Activated T-helper 1 cell treated with anti-CD3 and anti-CD28 coated beads, Interleukin-2, amount 50 U/mL, for 16 hours (primary cell): ENCODE measurements at places on chromosomes 11 and 22.

DNA sequence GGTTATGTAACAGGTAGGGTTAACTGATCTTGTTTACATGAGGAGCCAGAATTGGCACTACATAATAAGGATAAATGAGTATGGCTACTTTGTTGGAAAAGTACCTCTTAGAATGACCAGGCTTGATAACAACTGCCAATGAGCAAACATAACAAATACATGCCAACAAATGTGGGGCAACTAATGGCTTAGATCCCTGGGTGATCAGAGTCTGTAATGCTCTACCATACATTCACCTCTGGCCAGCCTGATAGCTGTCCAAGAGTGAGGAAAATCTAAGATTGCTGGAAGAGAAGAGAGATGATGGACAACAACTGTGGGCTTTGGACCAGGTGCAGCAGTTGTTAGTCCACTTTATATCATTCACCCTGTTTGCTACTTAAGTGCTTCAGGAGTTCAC is 1025.0 kb downstream of the NTM start:
- DNase-seq, result no peak

GRCh38 chr22:20324139-20324516 is 4.3 kb upstream of the DGCR6L start:
- DNase-seq, result no peak

GRCh38 chr22:37443977-37444376 is 16.7 kb upstream of the ELFN2 start:
- DNase-seq, result no peak

DNA sequence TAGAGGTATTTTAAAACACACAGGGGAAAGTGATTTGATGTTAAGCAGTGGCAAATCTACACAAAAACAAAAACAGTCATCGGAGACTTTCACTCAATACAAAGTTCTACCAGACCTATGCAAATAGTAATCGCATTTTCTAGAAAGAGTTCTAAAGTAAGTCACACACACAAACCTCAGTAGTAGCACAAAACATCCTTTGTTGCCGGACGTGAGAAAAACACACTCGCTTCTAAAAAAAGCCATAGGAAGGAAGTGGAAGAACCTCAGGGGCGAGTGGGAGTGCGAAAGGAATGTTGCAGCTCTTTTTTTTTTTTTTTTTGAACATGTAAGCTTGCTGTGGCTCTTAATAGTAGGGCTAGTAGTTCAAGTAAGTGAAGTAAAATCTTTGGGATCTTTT is 88.9 kb downstream of the MAML2 start:
- DNase-seq, result no peak

DNA sequence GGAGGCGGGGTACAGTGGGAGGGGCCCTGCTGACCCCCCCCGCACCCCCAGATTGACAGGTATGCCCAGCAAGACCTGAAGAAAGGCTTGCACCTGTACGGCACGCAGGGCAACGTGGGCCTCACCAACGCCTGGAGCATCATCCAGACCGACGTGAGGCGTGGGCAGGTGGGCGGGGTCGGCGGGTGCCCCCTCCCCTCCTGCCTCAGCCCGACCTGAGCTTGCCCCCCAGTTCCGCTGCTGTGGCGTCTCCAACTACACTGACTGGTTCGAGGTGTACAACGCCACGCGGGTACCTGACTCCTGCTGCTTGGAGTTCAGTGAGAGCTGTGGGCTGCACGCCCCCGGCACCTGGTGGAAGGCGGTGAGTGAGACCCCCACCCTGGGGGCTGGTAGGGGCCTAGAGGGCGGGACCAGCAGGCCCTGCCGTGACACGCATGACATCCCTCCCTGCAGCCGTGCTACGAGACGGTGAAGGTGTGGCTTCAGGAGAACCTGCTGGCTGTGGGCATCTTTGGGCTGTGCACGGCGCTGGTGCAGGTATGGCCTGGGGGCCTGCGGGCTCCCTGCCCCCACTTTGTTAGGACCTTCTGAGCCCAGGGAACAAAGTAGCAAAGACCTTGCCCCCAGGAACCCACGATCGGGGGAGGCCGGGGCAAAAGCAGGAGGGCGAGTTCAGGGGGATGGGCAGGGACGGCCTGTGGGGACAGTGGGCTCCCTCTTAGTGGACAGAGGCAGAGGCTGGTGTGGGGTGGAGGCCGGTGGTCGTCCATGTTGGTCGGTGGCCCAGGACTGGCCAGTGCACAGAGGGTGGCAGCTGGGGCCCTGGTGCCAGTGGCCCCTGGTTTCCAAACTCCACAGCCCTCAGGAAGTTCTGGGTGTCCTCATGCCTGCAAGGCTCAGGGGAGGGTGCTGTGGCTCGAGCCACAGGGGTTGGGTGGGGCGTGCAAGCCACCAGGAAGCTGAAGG is 23.1 kb downstream of the TSPAN4 start:
- DNase-seq, result no peak

DNA sequence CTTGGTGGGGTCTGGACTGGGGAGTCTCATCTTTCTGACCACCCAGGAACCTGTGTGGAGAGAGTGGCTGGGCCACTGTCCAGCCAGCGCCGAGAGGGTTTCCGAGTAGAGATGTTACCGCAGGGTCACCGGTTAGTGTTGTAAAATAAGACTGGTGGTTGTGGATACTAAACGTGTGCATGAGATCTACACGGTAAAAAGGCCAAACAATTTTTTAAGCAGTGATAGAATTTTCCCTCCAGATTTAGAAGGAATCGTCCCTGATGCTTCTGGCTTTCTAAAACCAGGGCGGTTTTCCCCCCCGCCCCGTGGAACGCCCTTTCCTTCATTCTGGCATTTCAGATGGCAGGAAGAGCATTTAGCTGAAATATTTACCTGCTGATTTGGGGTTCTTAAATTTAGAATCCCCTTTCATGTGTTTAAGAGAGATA is 72.6 kb upstream of the PPARA start:
- no peak for DNase-seq

- DNase-seq, result no peak
Measured at GRCh38 chr11:88174709-88175568, at the start of gene RAB38. RAB38 (minus strand) TSS chr11:88175443; CDS start chr11:88175384, 59 bp downstream.

GRCh38 chr11:113880971-113881370 is 5.6 kb upstream of the USP28 start:
- DNase-seq, result no peak

DNA sequence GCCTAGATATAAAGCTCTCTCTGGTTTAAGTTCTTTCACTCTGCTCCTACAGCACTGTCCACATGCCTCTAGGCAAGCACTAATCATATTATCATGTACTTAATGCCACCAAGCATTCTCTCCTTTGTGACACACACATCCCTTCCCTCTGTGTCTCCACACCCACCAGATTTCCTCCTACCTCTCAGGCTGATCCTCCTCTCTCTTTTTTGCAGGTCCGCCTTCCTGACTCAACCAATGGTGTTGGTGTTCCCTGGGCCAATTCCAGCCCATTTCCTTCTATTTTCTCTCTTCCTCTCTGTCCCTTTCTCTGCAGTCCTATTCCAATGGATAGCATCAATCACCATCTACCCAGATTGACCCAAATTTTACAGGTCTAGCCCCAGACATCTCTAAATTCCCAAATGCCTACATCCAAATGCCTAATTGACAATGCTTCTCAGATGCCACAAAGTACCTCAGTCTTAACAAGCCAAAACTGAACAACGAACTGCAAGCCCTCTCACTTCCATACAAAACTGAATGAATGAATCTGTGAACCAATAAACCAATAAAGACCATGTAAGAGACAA is 504 bp upstream of the ZNF215 start:
- DNase-seq, result no peak

GRCh38 chr11:112961751-112962578 is 745 bp downstream of the NCAM1 start:
- DNase-seq, result no peak

DNA sequence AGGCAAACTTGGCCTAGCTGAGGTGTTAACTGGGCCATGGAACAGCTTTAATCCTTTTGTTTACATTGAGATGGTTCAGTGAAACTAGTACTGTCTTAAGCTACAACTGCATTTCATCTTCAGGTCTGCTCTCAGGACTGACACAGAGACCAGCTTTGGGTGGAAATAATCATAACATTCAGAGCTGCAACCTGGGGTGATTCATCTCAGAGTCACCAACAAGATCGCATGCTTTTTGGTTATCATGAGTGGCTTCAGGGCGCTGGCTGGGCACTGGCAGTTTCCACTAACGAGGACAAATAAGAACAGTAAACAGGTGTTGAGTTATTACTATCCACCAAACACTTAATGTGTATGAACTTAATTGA is 60.9 kb upstream of the PAX6 start:
- no peak for DNase-seq

GRCh38 chr11:128714123-128714522 is 20.3 kb downstream of the FLI1 start:
- DNase-seq, result no peak

DNA sequence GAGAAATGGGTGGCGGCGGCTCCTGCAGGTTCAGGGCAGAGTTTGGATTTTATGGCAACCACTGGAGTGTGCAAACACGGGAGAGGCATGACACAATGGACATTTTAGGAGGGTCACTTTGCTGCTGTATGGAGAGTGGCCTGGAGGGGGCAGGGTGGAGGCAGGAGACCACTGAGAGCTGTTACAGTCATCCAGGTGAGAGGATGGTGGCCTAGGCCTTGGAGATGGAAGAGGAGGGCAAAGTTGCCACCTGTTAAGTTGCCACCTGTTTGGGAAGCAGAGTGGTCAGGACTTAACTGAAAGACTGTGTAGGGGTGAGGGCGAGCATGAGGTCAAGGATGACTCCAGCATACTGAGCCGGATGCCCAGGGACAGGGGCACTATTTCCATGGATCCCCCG is 2.3 kb upstream of the RAD9A start:
- DNase-seq, result no peak

- DNase-seq, result no peak
Measured at GRCh38 chr11:57490456-57491248, 24.9 kb downstream of the SLC43A1 start.

- no peak for DNase-seq
Measured at GRCh38 chr22:19123936-19124335, 1.7 kb upstream of the DGCR2 start.

DNA sequence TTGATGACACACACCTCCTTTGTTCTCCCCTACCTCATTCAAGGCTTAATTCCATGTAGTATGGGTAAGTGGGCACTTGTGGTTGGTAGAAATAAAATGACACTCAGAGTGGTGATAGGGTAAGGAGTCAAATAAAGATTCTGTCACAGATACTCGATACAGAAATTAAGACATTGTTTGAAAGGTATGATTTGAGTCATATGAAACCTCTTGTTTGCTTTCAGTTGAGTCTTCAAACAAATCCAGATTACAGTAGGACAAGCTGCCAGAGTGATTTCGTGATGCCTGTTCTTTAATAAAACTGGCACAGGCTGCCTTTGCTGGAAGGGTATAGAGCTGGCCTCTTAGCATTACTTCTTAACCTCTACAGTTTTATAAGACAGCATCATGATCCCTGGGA is 182.4 kb downstream of the SPON1 start:
- no peak for DNase-seq

GRCh38 chr11:114607753-114608459 is 12.3 kb upstream of the NXPE4 start:
- no peak for DNase-seq
